ENCODE measurements at places on chromosomes 13 and 19.

- DNase-seq = no peak
Observed at GRCh38 chr13:41365631-41366030, 54.6 kb downstream of the NAA16 start.

GRCh38 chr13:85166891-85167290 lies 632.3 kb downstream of the SLITRK6 start:
- no peak for DNase-seq

DNA sequence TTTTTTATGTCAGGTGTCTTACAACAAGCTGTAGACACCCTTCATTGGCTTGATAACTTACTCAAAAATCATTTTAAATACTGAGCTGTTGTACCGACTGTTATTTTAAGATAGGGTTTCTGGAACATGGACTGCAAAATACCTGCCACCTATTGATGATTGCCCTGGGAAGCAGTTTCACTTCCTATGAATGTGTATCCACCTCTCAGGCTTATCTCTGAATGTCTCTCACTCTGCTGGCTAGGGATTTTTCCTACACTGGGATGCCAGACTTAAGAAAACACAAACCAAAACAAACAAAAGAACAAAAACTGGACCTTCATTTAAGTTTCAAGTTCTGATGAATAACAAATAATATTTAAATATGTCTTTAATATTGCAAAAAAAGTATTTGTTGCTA lies 663.7 kb downstream of the EFNB2 start:
- DNase-seq = no peak

- DNase-seq = no peak
Observed at GRCh38 chr13:111626371-111627305, 306.2 kb downstream of the TEX29 start.

DNA sequence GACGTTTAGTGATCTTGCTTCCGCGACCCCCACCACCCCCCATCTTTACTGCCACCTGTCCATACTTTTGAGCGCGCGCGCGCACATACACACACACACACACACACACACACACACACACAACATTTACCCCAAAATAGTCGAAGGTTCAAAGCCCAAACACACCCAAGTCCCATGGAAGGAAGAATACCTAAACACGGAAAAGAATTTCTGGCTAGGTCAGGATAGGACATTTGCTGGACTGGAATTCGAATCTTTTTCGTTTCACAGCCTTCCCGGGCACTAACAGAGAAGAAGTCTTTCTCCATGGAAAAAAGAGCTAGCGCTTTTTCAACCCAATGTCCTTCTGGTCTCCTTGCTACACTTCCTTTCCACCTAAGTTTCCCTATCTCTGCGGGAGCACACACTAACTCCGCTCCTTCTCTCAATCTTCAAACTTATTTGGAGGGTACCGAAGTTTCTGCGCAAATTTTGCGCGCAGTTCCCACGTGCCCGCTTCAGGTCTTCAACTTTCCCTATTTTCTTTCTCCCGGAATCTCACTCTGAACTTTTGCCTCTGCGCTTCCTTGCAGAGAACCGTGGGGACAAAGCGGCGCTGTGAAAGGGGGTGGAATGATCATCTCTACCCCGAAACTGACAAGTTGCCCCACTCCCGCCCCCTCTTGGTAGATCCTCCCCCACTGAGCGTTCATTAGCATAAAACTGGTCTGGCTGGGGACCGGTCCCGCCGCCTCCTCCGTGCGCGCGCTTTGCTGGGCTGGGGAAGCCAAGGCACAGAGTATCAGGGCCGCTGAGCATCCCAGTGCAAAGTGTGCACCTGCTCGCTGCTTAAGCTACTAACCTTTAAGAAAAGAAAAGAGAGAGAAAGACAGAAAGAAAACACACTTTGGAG lies 2.7 kb downstream of the DACH1 start:
- DNase-seq = no peak

DNA sequence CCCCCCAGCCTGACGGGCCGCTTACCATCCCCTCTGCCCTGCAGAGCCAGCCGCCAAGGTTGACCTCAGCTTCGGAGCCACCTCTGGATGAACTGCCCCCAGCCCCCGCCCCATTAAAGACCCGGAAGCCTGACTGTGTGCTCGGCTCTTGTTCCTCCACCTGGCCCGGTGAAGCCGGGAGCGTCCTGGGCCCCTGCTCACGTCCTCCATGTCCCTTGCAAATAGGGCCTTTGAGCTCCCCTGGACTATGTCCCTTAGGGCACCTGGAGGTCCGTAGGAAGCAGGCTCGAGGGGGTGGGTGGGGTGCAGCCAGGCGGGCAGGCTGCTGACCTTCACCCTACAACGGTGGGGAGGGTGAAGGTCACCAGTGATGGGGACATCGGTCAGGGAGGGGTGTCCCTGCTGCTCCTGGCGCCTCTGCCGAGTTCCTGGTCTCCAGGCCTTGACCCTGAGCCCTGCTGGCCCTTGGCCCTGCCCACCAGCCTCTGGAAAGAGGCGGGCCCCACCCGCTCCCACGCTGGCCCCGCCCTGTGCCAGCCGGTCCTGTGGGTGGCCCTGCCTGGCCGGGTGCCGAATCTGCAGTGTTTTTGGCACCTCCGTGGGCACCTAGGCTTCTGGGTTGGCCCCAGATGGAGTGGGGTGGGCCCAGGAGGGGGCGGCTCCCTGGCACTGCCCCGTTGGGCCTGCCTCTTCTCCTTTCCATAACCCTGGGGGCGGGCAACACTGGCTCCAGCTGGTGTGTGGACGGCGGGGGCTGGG lies 3.3 kb downstream of the ATP5F1D start:
- DNase-seq = no peak

GRCh38 chr13:60572003-60572798 lies 175.2 kb downstream of the TDRD3 start:
- DNase-seq = no peak

Data from retinal pigment epithelial cell (primary cell).